ENCODE measurements at places on chromosomes 7 and 10.
A peak's percentile ranks its signal among the peaks of the same experiment; 100 is the strongest.

DNA sequence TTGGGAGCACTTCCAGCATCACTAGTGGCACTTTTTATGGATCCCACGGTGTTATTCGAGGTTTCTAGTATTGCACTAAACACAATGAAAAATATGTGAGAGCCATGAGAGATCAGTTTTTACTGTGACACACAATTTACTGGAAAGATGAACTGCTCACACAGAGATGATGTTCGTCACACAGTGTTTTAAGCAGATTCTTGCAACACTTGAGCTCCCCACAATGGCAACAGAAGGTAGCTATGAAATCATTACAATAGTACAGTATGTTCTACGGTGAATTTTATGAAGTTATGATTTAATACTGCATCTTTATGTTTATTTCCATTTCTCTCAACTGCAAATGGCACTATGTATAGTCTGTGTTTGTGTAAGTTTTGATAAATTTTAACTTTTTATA lies 27.4 kb upstream of the ENTPD1 start:
- no peak for DNase-seq

DNA sequence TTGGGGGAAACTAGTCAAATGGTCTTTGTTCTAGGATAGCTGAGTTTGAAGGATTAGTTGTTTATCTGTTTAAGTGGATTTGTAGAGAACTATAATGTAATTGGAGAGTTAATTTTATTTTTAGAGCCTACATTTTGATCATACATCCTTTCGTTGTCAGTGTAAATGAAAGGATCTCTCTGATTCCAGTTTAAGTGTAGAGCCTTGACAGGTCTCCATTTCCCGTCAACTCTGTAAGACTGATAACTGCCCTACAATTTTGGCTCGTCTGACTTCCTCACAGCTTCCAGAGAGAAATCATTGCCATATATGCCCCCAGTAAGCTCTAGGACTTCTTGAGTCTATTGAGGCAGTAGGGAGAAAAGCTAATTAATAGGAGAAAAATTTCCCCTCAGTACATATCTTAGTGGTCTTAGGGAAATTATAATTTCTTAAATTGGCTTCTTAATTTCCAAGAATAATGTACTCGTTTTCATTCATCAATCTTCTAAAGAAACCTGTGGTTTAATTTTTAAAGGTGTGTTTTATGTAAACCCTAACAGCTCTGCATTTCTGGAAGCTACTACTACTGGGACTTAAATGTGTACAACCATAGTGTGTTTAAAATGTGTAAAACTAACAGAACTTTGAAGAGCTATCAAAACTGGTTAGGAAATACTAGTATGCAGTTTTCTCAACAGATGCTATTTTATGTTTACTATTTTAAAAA lies 3.8 kb downstream of the KMT2E start:
- DNase-seq: peak; percentile 34

- DNase-seq: no peak
These were observed 70.3 kb downstream of the WDR37 start for GRCh38 chr10:1126461-1126860.

GRCh38 chr10:60524541-60524940 lies 134.9 kb upstream of the ANK3 start:
- DNase-seq: no peak

GRCh38 chr10:132971448-132972148 lies 29.2 kb upstream of the CFAP46 start:
- no peak for DNase-seq
